ENCODE measurements at places on chromosomes 5 and 9.

- DNase-seq, result no peak
Observed at GRCh38 chr5:38009749-38010358, 170.0 kb upstream of the GDNF start.

DNA sequence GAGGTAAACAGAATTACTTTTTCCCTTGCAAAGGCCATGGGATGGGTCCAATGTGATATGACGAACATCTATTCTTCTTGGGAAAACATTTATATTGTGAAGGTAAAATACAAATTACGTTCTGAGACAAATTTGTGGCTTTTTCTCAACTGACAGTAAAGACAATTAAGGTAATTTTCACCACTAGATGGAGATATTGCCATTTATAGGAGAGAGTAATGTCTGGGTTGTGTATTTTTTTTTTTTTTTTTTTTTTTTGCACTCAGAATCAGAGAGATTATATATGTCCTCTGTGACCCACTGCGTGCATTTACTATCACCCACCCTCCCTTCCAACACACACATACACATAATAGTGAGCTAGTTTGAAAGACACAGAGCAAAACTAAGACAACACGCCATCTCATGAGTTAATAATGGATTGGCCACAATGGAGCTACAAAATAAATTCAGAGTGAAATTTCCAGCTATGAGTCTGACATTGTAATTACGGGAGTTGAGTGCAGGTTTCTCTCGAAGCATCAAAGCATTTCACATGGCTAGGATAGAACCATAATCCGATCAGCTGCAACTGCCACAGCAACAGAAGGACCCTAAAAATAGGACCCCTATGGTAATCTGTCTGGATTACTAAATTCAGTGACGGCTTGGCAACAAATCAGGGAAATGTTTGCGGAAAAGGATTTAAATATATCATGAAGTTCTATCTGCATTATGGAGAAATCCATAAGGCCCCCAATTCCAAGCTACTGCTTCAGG lies 49.2 kb downstream of the ANXA1 start:
- peak; percentile 31 for DNase-seq

DNA sequence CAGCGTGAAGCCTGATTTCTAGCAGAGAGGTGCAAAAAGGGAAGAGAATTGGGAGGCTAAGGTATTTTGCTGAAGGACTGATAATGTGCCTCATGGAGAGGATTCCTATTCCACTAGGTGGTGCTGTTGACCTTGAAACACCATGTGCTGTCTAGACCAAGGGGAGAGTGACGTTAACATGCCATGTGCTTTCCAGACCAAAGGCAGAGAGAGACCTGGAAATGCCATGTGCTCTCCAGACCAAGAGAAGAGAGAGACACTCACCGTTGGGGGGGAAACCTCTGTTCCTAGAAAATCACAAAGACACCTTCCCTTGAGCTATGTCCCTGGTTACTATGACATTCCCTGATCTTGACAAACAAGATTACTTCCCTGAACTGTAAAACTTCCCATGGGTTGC lies 286.0 kb upstream of the TUSC1 start:
- peak; percentile 75 for DNase-seq

DNA sequence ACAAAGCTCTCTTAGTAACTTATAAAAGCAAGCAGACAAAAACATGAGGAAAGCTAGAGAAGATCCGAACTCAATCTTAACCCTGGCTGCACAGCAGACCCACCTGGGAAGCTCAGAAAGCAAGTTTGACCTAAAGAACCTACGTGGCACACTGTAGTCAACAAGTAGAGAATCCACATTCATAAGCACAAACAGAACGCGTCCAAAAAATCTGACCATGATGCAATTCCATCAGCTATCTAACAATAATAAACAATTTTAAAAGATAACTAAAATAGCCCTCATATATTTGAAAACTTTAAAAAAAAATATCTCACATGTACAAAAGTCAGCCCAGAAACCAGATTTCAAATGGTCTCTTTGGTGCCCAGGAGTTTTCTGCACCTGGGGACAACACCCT lies 4.6 kb downstream of the LMAN2 start:
- no peak for DNase-seq

DNA sequence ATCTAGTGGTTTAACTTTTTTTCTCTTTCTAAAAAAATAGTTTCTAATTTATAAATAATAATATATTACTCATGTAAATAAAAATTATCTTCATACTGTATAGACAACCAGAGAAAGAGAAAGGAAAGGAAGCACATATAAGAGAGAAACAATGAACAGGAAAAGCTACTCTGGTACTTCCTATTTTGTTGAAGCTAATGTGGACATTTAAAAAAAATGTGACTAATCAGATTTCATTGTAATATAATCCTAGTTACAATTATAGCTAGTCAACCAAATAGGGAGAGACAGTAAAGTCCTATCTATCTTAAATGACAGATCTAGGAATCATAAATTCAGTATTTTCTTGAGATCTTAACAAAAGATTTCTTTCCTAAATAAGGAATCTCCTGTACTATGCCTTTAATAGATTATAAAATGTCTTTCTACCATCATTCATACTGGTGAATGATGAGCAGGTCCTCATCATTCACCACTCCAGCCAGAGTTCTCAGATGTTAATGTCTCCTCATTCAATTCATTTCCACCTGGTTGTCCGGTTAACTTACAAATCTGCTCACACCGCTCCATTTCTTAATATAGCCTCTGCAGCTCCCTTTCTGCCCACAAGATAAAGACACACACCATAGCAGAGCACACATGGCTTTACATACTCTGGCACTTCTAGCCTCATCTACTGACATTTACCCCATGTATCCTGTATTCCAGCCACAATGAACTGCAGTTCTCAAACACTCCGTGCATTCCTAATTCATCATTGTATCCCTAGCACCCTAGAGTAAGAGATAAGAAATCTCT lies 30.9 kb downstream of the ZFR start:
- DNase-seq, result no peak

DNA sequence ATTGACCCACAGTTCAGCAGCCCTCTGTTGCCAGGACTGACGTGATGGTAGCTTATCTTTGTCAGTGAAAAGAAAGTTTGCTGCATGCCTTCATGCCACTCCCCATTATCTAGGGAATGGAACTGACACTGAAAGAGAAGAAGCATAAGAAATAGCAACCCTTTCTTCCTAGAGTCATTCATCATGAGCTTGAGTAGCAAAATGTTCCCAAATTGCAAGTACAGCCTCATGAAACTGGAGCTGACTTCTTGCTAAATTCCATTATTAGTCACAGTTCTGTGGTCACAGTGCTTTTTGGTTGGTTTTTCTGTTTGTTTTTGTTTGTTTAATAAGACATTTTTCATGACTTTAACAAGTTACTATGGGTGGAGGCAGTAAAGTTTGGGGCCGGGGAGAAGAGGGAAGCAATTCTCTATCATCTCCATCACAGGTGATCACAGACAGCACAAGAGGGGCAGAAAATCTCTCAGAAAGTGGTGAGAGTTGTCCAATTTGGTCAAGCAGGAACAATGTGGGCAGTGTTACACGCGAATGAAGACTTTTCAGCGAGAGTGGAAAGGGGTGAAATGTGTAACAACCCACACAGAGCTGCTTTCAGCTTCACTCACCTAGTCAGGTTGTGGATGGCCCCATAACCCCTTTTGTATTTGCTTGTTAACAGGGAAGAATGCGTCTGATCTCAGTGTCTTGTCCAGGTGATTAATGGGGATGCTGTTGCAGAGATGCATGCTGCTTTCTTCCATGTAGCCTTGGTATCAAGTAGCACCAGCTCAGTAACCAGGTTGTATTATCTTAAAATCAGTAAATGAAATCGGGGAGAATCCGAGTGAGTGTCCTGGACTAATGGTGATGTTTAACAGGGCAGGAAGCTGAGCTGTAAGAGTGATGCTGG lies 440.4 kb downstream of the DMRT2 start:
- no peak for DNase-seq

GRCh38 chr5:155017610-155018009 lies 4.1 kb downstream of the KIF4B start:
- DNase-seq, result no peak

DNA sequence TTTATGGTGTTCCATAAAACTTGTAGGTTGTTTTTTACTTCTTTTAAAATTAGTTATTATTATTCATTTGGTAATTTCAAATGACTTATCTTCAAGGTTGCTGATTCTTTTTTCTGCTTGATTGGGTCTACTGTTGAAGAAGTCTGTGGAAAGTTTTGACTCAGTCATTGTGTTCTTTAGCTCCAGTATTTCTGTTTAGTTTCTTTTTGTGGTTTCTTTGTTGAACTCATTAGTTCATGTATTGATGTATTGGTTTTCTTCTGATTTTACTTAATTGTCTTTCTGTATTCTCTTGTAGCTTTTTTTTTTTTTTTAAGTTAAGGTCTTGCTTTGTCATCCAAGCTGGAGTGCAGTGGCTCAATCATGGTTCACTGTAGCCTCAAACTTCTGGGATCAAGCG lies 345.4 kb upstream of the MEF2C start:
- no peak for DNase-seq

DNA sequence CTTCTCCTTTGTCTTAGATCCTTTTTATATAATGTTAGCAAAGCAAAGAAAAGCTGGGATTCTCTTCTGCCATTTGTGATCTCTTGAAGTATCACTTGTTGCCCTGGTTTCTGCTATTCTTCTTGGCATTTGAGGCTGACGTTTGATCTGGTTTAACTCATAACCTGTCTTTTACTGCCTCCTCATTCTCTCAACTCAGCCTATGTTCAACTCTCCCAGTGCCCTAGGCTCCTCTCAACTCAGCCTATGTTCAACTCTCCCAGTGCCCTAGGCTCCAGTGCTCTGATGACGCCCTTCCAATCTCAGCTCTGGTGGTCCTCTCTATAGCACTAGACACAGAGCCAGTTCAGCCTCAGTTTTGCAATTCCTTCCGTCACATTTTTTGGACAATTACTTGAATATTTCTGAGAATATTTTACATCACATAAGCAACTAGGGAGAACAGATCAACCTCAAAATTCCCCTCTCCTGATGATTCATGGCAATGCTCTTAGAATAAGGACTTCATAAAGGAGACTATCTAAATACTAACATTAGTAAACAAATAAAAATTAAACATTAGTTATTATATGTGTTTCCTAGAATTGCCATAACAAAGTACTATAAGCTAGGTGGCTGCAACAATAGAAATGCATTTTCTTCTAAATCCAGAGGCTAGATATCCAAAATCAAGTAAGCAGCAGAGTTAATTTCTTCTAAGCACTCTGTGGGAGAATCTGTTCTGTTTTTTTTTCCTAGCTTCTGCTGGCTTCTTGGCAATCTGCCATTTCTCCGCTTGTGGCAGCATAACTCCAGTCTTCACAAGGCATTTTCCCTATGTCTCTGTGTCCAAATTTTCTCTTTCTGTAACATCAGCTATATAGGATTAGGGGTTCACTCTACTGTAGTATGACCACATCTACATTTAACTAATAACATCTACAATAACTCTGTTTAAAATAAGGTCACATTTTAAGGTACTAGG lies 662.1 kb upstream of the FTMT start:
- DNase-seq, result no peak

DNA sequence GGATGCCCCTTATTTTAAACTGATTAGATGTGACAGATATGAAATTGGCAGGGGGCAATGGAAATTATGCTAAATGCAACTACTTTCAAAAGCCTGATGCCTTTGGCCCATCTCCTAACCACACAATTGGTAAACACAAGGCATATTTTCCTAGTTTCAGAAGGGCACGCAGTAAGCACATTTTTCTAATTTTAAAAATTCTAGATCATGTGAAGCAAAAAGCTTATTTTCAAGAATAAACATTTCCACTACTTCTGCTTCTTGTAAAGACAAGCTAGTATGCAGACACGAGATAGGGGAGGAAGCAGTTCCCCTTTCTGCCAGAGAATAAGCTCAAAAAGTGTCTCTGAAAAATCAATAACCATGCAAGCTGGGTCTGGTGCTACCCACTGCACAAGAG lies 67.7 kb downstream of the ABCA1 start:
- DNase-seq, result no peak

GRCh38 chr5:149940941-149941644 lies 3.5 kb downstream of the PDE6A start:
- DNase-seq, result no peak

- no peak for DNase-seq
Observed at GRCh38 chr5:74519161-74519571, 121.4 kb downstream of the ENC1 start.

- DNase-seq, result peak; percentile 23
Observed at GRCh38 chr5:57805732-57806131, 323.1 kb upstream of the ACTBL2 start.

DNA sequence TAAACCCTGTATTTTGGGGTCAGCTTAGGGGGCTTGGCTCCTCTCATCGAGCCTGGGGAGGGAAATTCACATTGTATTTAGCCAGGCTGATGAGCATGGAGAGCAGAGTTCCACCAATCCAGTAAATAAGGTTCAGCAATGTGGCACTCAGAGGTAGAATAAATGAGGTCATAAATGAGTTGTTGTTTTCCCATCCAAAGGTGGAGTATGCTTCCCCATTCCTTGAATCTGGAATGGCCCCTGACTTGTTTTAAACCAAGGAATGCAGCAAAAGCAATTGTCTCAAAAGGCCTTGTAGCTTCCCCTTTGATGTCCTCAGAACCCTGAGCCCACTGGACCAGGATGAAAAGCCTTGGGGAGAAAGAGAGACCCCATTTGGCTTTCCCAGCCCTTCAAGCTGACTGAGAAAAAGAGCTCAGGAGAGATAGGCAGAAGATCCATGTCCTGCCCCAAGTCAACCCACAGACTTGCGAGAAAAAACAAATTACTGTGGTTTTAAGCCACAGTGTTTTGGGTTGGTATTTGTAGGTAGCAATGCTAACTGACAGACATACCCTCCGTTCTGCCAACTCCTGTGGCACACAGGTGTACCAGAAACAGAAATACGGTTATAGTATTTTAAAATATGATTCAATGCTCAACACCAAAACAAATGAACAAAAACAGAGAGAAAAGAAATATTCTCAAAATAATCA lies 566.0 kb upstream of the DMAC1 start:
- no peak for DNase-seq

GRCh38 chr5:171898386-171898785 lies 108.1 kb downstream of the FBXW11 start:
- no peak for DNase-seq

DNA sequence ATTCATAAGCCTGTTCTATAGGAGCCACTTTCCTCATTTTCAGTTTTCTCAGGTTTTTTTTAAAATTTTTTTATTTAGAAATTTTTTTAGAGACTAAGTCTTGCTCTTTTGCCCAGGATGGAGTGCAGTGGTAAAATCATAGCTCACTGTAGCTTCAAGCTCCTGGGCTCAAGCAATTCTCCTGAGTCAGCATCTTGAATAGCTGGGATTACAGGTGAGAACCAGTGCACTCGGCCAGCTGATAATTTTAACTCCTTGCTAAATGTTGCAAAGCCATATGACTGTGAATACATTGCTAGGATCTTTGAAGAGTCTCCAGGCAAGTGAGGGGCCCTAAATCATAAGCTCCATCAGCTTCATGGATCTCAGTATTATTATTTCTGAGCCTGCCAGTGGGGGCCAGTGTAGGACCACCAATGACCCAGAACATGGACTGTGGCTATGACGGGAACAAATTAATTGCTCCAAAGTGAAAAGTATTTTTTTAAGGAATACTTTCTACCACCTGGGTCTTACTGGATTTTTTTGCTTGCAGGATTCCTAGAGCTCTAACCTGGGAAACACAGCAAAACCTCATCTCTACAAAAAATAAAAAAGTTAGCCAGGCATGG lies 5.7 kb upstream of the GAPVD1 start:
- no peak for DNase-seq

Data from RCC 7860 (cell line).